Sigmoid colon (tissue), 7 donors: ENCODE measurements at places on chromosomes 11 and 22. TPM values are rescaled to one million over a fixed set of nuclear protein-coding genes. Genes with fewer than 3 reads are reported as not detected.

SYT12 gene
- total RNA-seq, result not detected

SPA17 gene
- total RNA-seq, result 5.4 TPM

- DNase-seq, result no peak
Observed at GRCh38 chr22:49825944-49826602, 1.6 kb downstream of the BRD1 start.

FIBIN gene
- 29.1 TPM for total RNA-seq

SVIP gene
- 11.8 TPM for total RNA-seq
